ENCODE measurements at places on chromosomes 16 and 17.

GRCh38 chr16:86578611-86579267 is 390 bp downstream of the FOXL1 start:
- no peak for DNase-seq

- DNase-seq = no peak
Measured at GRCh38 chr16:24626256-24626655, 86.9 kb downstream of the RBBP6 start.

DNA sequence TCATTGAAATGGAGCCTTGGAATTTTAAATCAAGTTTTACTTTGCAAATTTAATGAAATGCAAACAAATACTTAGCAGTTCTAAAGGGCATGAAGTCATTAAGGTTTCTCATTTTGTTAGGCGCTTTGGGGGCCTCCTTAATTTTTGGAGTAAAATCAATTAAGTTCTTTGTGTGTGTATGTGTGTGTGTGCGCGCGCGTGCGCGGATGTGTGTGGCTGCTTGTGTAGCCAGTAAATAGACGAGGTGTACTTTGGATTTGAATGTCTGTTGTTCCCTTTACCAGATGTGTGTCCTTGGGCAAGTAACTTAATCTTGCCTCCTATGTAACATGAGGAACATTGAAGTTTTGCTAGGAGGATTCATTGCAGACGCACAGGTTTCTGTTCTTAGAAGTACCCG is 1051.4 kb upstream of the EEF2KMT start:
- no peak for DNase-seq

DNA sequence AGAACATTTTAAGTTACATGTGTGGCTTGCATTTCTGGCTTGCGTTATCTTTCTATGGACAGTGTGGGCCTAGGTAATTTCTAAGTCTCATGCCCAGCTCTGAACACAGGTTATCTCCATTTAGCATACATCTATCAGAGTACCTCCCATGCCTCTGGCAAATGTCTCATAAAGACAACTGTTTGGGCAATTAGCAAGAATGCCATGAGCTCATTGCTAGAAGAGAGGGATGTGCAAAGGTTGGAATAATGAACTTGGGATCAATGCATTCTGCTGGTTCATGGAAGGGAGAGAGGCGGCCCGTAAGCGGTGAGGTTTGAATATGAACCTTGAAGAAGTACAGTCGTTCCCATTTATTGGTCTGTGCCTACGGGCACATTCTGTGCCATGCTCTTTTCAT is 14.4 kb downstream of the SYT17 start:
- DNase-seq = no peak

GRCh38 chr17:40070709-40071312 is 8.0 kb downstream of the THRA start:
- no peak for DNase-seq

DNA sequence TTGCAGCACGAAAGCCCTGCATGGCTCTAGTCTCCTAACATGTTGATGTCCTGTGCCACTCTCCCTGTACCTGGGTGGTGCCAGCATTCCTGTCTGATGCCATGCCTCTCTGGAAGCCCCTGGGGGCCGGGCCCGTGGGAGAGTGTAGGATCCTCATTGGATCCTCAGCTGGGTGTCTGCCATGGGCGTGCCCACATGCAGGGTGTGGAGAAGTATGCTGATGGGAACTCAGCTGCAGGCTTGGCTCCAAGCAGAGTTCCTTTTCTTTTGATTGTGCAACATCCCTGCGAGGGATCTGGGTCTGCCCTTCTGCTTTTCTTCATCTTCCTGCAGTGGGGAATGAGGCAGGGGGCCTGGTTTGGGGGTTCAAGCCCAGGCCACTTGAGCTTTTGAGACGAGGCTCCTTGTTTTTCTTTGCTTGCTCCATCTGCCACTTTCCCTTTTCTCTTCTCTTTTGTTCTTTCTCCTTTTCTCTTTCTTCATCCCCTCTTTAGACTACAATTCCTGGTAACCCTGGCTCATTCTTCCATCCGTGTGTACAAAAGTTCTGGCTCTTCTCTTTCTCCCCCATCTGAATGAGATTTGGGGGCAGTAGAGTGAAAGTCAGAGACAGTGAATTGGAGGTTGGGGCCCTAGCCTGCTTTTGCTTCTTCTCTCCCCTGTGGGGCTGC is 32.9 kb downstream of the KSR1 start:
- DNase-seq = no peak
